ENCODE measurements at places on chromosomes 7 and 10.

GRCh38 chr10:79202188-79203013 lies 133.6 kb downstream of the ZMIZ1 start:
- DNase-seq: peak; percentile 51

DNA sequence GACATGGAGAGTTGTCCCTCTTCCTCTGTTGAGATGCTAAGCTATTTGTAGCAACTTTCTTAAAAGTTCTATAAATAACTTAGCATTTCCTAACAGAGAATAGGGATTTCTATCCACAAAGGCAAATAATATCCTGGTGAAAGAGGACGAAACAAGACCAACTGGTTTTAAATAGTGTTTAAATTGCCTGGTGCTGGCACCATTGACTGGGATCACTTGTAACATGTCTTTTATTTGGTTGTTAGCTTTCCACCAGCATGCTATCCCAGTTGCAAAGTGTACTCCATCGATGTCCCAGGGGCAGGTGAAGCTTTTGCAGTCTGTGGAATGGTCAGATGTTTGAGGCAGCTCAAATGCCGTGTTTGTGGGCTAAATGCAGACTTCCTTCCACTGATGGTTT lies 3.7 kb downstream of the SUFU start:
- DNase-seq: no peak

- DNase-seq: no peak
These were observed 8.0 kb upstream of the SLC26A4 start for GRCh38 chr7:107652642-107653041.

DNA sequence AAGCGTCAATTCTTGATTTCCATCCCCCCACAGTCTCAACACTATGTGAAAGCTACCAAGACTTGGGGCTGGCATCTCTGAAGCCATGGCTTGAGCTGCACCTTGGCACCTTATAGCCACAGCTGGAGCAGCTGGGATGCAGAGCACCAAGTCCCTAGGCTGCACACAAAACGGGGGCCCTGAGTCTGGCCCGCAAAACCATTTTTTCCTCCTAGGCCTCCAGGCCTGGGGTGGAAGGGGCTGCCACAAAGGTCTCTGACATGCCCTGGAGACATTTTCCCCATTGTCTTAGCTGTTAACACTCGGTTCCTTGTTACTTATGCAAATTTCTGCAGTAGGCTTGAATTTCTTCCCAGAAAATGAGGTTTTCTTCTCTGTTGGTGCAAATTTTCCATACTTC lies 89.8 kb upstream of the GNAI1 start:
- no peak for DNase-seq

- no peak for DNase-seq
These were observed 35.0 kb downstream of the ADCY1 start for GRCh38 chr7:45609180-45609579.

DNA sequence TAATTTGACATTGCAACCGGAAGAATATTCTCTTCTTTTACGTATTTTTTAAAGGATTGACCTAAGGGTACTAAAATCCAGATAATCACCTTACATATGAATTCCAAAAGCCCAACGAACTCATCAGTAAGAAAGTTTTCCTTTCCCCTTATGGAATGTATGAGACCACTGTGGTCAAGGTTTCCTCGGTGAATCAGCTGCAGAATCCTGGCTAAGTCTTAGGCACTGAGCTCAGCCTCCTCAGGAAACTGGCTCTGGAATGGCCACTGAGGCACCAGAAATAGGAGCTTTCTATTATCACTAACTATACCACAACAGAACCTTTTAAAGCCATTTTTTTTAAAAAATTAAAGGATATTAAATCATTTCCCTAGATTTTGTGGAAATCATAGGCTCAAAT lies 21.0 kb downstream of the SVIL start:
- DNase-seq: peak; percentile 71

DNA sequence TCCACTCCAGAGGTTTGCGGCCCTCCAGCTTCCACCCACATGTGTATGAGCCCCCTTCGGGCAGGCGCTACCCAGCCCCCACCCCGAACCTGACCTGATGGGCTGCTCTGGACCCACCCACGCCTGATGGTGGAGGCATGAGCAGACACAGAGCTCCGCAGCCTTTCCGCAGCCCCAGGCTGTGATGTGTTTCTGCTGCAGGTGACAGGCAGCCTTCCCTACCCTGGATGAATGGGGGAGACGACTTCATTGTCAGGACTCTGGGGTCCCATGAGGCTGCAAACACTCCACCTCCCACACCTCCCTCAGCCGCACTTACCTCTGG lies 61.2 kb downstream of the OAT start:
- DNase-seq: no peak

DNA sequence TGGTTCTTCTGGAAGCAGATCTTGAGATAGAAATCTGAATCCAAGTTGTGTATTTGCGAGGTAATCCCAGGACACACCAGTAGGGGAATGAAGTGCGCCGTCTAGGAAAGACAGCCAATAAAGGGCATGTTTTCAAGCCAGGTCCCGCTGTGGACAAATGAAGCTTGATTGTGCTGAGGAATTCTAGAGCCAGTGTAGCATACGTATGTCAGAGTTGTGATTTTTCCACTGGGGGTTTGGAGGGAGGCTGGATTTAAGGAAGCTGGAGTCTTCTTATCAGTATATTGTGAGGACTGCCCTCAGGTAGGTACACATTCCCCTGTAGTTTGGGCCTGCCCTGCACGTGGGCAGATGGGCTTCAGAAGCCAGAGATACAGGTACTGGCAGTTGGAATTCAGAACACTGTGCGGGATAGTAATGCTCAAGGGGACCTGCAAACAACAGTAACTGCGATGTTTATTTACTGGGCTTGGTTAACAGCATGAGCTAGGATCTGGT lies 50.9 kb downstream of the GALNT11 start:
- peak; percentile 12 for DNase-seq

- no peak for DNase-seq
These were observed 13.7 kb downstream of the PILRA start for GRCh38 chr7:100386940-100387339.

DNA sequence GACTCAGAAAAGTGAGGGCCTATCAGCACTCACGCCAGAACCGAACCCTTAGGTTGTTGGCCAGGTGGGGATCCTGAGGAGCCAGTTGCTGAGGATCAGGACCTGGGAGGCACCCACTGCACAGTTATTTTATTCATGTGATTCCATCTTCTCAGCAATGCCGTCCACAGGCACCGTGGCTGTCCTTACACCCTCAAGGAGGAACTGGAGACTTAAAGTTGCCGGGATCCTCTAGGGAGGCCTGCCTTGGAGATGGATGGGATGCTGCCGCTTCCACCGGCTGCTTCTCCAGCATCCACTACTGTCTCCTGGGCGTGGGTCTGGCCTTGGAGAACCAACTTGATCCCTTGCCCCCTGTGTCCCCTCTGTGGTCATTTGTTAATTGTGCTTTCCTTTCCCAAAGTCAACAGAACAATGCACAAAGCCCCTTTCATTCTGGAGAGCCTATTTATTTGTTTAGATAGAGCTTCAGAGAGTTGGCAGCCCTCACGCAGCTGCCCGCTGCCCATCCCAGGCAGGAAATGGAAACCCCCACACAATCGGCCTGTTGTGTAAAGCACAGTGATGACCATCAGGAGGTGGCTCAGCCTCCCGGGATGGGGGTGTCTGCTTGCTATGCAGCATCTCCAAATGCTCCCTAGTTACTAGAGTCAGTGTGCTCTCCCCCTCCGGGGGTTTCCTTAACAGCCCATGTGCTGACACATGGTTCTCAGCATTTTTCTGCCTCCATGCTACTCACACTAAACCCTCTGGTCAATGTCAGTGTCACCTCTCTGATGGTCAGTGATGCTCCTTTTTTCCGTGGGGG lies 52.9 kb upstream of the IGFBP3 start:
- DNase-seq: no peak

GRCh38 chr10:48671914-48672595 lies 12.6 kb upstream of the WDFY4 start:
- no peak for DNase-seq

GRCh38 chr7:151940048-151940811 lies 16.0 kb upstream of the GALNTL5 start:
- peak; percentile 85 for DNase-seq

- no peak for DNase-seq
These were observed 240.9 kb upstream of the KAT6B start for GRCh38 chr10:74585231-74586087.
